ENCODE measurements at places on chromosomes 16 and 17.

DNA sequence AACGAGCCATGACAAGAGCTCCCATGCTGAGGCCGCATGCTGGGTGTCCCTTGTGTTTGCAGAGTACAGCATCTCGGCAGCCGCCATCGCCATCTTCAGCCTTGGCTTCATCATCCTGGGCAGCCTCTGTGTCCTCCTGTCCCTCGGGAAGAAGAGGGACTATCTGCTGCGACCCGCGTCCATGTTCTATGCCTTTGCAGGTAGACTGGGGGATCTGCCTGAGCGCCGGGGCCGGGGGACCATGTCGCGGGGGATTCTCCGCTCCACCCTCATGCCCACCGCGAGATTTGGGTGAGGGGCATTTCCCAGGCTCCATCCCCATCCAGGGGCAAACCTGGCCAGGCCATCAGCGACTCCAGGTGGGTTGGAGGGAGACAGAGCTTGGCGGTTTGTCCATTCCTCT is 10.7 kb downstream of the CACNG1 start:
- DNase-seq, result no peak

GRCh38 chr17:64390044-64390443 is 616 bp downstream of the PECAM1 start:
- no peak for DNase-seq

DNA sequence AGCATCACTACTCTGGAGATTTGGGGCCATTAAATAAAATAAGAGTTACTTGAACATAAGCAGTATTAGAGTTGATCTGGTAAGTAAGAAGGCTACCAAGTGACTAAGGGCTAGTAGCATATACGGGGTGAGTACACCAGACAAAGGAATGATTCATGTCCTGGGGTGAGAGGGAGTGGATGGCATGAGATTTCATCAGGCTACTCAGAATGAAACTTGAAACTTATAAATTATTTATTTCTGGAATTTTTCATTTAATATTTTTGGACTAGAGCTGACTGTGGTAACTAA is 2.3 kb downstream of the SLFN5 start:
- DNase-seq, result no peak

DNA sequence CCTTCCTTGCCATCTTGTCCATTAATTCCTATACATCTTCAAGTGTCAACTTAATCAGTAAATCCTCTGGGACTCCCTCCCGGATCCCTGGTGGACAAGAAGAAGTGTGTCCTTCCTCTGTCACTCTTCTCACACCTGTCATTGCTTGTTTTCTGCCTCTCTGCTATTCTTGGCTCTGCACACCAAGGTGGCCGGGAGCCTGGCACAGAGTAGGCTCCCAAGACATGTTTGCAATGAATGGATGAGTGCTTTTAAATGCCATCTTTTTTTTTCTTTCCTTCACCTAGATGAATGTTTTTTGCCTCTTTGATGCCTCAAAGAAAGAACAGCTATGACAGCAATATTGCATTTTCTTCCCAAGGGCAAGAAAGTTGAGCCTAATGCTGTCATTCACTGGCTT is 58.0 kb upstream of the CLEC18A start:
- DNase-seq, result no peak

DNA sequence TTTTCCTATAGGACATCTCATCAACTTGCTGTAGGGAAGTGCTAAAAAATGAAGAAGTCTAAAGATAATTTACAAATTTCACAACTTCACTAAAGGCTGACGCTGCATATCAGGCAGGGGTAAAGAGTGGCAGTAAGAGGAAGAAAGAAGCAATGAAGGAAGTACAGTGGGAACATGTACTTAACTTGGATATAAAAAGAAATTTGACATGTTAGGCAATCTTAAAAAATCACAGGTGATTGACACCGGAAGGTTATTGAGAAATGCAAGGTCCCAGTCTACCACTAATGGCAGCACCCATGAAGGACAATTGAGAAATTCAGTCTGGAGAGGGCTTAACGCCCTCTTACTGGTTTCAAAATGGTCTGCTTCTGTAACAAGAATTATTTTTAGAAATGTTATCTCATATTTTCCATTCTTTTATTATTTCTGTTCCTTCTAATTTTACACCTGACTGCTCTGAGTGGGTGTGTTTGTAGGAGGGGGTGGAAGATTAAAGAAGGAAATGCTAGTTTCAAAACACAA is 358.1 kb downstream of the KCNJ2 start:
- DNase-seq, result no peak
